ENCODE measurements at places on chromosomes 7 and 10. TPM values are rescaled to one million over a fixed set of nuclear protein-coding genes. Genes with fewer than 3 reads are reported as not detected.

DNA sequence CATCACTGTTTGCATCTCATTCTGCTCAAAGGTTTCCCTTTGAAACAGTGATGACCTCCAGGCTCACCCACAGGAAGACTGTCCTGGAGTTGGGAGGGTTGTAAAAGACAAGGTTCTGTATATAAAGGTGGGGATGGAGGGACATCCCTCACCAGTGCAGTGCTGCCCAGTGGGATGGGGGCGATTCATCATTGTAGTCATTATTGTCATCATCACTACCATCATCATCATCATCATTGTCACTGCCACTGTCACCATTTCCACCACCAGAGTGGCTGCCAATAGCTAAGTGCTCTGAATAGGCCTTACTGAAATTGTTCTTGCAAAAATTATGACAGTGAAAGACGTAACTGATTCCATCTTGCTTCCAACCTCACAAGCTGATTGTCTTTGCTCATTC is 24.7 kb downstream of the MRPS24 start:
- no peak for DNase-seq

The SMC3 gene
- total RNA-seq, result 23.8 TPM

GRCh38 chr7:138027100-138027499 is 25.2 kb upstream of the CREB3L2 start:
- no peak for DNase-seq

The MARCHF5 gene
- total RNA-seq, result 27.6 TPM

The MSS51 gene
- total RNA-seq, result 2.3 TPM

The PRSS1 gene
- not detected for total RNA-seq

DNA sequence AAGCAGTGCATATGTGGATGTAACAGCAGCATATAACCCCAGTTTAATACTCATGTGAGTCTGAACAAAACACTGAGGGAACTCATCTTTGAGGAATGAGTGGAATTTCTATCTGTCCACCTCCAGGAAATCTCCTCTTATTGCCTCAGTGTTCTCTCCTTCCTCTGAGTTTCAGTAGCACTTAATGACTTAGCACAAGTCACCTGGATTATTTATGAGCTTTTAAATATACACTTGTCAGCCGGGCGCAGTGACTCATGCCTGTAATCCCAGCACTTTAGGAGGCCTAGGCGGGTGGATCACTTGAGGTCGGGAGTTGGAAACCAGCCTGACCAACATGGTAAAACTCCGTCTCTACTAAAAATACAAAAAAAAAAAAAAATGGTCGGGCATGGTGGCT is 4.3 kb downstream of the LRRC20 start:
- DNase-seq, result no peak

DNA sequence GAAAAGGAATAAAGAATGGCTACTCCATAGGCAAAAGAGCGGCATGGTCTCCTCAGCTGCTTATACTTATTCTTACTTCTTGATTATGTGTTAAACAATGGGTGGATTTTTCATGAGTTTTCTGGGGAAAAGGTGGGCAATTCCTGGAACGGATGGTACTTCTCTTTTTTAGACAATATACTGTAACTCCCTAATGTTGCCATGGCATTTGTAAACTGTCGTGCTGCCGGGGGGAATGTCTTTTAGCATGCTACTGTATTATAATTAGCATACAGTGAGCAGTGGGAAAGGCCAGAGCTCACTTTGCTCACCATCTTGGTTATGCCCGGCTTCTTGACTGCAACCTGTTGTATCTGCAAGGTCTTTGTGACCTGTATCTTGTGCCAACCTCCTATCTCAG is 372.1 kb upstream of the AKR1E2 start:
- DNase-seq, result no peak

The CDCA7L gene
- 23.9 TPM for total RNA-seq

- DNase-seq, result no peak
These were observed 844.9 kb upstream of the PHF14 start for GRCh38 chr7:10128748-10129147.

- DNase-seq, result no peak
These were observed 10.1 kb upstream of the SLF2 start for GRCh38 chr10:100902622-100903021.

GRCh38 chr7:45174966-45175765 is 17.6 kb downstream of the RAMP3 start:
- DNase-seq, result peak; percentile 5

DNA sequence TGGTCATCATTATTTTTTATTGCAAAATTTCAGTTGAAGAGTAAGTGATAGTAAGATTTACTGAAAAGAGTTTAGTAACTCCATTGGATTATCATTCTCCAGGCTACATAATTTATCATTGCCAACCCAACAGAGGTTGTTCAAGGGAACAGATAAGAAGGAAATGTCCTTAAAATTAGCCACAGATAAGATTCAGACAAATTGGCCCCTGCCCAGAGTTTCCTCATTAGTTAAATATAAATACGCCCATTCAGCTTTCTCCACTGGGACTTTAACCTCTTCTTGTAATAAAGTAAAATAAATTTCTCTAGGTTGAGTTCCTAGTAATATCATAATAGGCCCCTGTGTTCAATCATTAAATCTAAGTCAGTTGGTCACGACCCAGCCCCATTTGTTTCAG is 27.7 kb upstream of the PHYHIPL start:
- no peak for DNase-seq

The SRRM3 gene
- 19.7 TPM for total RNA-seq

DNA sequence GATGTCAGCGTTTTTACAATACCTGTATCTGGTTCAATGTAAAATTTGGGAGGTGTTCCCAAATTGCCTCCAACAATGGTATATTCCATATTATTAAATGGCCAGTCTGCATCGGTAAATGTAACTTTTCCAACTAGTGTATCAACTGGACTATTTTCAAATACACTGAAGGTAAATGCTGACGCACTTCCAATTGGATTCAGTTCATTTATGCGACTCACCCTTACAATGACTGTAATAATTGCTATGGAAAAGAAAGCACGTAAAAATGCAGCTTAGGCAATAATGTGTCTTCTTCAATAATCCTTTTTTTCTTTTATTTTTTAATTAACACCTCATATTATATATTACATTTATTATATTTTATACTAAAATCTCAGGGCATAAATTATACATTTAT is 209.1 kb downstream of the HGF start:
- no peak for DNase-seq

GRCh38 chr10:70891627-70892026 is 3.3 kb upstream of the PCBD1 start:
- DNase-seq, result no peak

DNA sequence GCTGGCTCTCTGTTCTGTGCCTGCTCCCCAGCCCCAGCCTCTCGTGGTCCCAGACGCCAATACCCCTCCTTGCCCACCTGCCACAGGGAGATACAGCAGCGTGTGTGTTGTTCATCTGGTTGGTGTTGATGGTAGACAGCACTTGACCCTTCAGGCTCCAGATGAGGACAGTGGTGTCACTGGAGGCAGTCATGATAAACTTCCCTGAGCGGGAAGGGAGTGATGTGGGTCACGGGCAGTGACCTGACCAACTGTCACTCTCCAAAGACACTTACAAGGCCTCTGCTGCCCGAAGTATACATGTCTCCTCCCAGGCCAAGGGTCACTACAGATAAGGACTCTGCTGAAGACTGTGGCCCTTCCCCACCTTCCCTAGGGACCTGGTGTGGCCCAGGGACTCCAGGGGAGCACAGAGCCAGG is 5.6 kb downstream of the TBL2 start:
- DNase-seq, result no peak

The ZNF786 gene
- 2.9 TPM for total RNA-seq

DNA sequence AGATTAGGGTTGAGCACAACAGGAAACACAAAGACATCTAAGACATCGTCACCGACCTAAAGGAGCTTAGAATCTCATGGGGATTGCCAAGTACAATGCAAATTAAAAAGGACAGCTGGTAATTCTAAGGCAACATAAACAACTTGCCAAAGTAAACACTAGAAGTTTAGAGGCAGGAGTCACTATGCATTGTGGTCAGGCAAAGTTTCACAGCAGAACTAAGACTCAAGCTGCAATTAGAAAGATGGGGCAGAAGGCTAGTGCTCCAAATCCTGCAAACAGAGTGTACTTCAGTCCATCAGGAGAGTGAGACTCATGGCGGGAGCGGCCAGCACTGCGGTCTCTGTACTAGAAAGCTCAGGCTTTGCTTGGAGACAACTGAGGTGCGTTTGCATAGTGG is 52.7 kb downstream of the HIPK2 start:
- DNase-seq, result no peak
